Stimulated activated CD4-positive, alpha-beta T cell treated with anti-CD3 and anti-CD28 coated beads, Interleukin-1b, Interleukin-23, amount 100 ng/mL, for 1 hour (primary cell): ENCODE measurements at places on chromosomes 1 and 21.

DNA sequence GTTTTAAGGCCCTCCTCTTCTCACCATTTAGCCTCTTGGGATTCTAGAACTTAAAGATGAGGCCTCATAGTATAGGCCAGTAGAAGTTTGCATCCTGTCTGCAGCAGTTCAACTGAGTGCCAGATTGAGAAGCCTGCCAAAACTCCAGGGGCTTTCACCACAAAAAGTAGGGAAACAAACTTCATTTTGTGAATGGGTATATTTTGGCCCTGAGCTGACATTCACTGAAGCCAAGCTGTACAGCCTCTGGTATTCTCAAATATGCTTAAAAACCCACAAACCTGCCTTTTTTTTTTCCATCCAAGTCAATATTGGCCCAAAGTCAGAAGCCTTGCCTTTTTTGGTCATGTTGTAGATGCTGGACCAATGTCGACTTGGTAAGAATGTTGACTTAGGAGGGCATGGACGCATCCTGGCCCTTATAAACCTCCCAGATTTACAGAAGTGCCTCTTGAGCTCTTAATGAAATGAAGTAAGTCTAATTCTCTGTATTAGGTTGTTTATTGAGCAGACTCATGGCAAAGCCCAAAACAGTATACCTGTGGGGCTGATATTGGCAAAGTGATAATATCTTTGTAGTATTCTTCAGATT is 337.5 kb downstream of the CHRM3 start:
- DNase-seq = no peak

DNA sequence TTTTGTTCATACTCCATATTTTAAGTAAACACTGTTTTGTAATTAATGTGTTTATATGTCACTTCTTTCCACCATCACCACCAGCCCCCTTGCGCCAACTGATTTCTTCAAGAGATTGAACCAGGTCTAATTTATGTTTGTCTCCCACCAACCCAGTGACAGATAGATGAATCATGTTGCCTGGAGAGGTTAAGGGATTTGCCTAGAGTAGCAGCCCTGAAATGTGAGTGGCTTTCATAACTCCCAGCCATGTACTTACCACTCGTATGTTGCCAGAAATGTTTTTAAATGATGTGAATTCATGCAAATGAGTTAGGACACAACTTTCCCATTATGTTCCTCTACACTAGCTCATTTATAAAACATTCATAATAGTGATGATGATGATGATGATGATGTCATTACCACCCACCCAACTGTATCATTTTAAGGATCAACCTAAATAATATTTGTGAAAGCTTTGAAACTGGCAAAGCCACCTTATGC is 86.9 kb downstream of the LRRC8D start:
- DNase-seq = no peak

DNA sequence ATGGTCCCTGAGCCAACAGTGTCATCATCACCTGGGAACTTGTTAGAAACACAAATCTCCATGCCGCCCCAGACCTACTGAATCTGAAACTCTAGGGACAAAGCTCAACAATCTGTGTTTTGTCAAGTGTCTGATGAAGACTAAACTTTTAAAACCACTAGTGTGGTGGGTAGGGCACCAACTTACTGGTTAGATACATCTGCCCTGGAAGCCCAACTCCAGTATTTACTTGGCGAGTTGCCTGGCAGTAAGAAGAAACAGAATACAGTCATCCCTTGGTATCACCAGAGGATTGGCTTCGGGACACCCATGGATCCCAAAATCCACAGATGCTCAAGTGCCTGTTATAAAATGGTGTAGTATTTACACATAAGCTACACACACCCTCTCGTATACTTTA is 367.9 kb upstream of the DUSP10 start:
- no peak for DNase-seq

GRCh38 chr1:84780000-84780716 is 89.9 kb upstream of the SSX2IP start:
- DNase-seq = no peak

DNA sequence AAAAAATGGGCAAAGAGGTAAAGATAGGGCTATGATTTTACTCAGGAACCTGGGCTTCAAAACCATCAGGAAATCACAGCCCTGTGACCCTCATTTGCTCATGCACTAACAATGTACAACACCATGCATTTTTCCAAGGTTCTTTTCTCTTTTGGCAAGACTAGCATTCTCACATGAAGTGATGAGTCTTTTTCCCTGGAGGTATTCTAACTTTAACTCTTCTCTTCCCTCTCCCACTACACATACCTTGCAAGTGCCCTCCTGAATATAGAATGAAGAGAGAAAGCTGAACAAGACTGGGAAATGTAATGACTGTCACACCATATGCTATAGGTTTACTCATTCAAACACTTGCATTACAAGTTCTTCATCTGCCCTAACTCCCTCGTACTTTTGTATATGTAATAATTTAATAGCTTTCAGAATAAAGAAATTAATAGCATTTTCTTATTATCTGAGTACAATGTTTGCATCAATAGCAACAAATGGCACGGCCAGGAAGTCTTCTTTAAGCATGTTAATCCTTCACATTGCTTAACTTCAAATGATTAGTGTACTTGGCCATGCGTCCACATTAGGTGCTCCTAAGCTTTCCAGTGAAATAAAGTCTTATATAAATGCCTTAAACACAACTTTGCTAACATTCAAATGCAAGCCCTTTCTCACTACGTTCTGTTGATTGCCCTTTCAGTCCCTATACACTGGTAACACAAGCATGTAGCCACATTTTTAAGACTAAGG is 1.8 kb downstream of the NIBAN1 start:
- DNase-seq = no peak

GRCh38 chr1:245116751-245117150 is 38.0 kb upstream of the KIF26B start:
- DNase-seq = no peak

DNA sequence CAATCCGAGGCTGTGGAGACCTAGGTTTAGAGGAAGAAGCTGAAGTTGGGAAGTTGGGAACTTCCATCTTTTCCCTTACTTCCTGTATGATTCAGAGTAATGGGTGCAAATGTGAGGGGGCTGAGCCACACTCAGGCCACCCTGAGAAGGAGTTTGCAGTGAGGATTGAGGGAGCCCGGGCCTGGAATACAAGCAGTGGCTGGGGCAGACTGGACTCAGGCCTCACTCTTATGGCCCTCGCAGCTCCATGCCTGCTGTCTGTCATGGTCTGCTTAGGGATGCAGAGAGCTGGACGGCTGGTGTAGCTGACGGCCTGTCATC is 73.7 kb upstream of the RAB4A start:
- no peak for DNase-seq

GRCh38 chr1:156053768-156054499 is at the start of gene UBQLN4:
TSS of gene UBQLN4 (minus strand) at chr1:156053798. CDS start at chr1:156053701, 97 bp downstream.
- peak; percentile 64 for DNase-seq

DNA sequence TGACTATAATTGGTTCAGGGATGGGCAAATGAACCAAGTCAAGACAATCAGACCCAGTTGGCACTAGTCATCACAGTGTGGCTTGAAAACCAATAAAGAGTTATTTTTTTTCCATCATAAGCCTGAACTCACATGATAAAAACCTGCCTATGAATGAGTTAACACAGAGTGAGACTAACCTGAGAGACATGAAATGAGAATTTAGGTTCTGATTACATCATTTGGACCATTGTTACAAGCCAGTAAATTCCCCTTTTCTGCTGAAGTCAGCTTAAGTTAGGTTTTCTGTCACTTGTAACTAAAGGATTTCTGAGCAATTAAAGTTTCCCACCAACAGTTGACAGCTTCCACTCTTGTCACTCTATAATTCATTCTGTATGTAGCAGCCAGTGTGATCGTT is 9.6 kb upstream of the RSBN1 start:
- DNase-seq = no peak

- no peak for DNase-seq
These were observed 2.6 kb downstream of the CYP4B1 start for GRCh38 chr1:46801323-46802055.

DNA sequence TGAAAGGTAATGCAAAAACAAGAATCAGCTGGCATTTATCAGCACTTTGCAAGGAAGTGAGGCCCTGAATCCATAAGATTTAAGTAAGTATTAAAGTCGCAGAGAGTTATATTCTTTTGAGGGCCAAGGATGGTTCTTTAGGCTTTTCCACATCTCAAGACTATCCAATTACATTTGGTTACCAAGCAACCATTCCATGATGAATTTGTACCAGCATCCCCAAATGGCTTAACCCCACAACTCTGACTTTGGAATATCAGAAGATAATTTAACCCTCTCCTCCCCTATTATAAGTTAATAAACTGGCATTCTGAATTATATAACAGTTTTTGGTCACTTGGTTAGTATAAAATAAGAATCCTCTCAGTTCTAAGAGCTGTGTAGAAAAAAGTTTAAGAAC is 2.8 kb downstream of the PHTF1 start:
- no peak for DNase-seq

GRCh38 chr1:3306583-3307291 is 147.7 kb upstream of the ARHGEF16 start:
- DNase-seq = no peak

GRCh38 chr1:206851341-206852010 is 13.9 kb upstream of the IL20 start:
- no peak for DNase-seq

DNA sequence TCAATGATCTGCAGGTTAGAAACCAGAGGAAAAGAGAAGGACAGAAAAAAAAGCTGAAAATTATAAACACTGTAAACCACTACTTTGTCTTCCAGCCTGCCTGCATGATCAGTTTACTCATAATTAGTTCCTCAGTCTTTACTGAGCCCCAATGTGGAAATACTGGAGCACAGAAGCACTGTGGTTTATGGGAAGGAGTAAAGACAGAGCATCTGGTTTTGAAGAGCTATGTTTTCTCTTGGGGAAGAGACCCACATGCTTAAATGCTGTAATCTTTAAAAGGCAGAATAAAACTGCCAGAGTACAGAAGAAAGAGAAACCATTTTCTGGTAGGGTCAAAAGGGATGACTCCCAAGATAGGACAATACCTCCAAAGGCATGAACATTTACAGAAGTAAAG is 159.0 kb upstream of the ZNHIT6 start:
- no peak for DNase-seq
